ENCODE measurements at places on chromosomes 5 and 9.
A peak's percentile ranks its signal among the peaks of the same experiment; 100 is the strongest.

GRCh38 chr9:72542917-72543316, 21.5 kb downstream of the TMC1 start:
- DNase-seq = no peak

DNA sequence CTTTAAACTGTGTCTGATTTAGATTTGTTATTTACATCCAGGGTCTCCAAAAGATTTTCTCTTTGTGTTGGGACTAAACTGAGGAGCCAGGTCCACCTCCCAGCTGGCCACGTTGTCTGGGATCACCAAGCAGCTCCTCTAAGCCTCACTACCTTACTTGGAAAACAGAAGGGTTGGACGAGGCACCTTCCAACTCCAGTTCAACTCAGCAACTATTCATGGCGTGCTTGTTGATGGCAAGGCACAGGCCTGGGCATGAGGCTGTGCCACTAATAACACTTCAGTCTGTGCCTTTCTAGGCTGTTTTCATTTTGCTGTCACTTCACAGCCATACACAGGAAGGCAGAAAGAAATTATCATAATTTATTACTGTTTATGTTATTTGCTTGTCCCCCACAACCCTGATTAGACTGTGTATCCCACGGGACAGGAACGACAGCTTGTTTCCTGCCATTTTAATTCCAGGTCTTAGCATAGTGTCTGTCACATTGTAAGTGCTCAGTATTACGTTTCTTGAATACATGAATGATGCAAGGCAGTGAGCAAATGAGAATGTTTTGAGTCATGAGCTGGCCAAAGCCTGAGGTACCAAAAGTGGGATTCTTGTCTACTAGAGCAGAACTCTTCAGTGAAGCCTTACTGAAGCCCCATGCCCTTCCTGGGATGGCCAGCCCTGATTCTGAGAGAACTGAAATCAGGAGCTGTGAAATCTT, 125.8 kb downstream of the GALNT10 start:
- peak; percentile 33 for DNase-seq

DNA sequence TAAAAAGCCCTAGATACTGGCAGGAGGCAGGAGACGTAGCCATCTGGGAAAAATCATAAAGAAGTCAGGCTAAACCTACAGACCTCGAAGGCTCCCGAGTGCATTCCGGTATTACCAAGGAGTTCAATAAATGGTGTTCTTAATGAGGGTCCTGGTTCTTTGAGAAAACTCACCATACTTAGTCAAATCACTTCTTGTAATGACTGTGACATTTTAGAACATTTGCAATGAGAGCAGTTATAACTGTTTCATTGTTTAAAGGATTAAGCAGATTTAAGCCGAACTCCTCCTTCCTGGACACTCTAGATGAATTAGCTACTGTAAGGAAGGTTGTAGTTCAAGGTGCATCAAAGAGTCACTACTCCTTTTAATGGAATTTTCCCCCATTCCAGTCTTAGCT, 67.8 kb downstream of the EFNA5 start:
- peak; percentile 25 for DNase-seq

DNA sequence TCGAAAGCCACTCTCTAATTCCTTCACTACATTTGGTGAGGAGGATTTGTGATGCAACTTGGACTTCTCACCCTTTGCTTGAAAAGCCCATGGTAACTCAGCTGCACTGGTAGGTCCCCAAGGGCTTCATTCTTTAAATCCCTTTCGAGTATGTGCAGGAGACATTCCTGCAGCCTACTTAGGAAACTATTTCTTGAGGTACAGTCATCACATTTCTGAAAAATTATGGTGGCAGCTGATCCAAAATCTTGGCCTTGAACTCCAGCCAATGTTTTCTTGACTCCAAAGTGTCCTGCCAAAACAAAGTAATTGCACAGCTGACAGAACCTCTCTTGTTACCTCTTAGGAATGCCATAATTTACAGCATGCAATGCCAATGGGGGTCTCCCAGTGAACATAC, 99.7 kb downstream of the NPR3 start:
- no peak for DNase-seq

- no peak for DNase-seq
These were observed 48.9 kb upstream of the BOD1 start for GRCh38 chr5:173665326-173665725.

DNA sequence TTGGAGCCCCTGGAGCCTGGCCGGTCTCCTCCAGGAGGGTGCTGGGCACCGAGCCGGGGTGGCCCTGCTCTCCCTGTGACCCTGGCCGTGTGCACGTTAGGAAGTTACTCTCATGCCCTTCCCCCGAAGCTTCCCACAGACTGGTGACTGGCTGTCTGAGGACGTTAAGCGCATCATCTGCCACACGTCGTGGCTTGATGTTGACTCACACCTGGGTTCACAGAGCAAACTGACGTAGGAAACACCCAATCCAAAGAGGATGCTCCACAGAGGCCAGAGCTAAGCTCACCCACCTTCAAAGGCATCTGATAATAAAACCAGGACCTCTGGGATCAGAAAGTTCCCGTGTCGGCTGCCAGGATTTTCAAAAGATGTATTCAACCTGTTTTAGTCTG, 152.9 kb upstream of the PHYKPL start:
- DNase-seq = no peak

DNA sequence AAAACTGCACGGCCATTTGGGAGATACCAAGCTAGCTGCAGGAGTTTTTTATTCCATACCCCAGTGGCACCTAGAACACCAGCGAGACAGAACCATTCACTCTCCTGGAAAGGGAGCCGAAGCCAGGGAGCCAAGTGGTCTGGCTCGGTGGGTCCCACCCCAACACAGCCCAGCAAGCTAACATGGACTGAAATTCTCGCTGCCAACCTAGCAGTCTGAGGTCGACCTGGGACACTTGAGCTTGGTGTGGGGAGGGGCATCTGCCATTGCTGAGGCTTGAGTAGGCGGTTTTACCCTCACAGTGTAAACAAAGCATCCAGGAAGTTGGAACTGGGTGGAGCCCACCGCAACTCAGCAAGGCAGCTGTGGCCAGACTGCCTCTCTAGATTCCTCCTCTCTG, 108.9 kb upstream of the CHD1 start:
- DNase-seq = no peak

DNA sequence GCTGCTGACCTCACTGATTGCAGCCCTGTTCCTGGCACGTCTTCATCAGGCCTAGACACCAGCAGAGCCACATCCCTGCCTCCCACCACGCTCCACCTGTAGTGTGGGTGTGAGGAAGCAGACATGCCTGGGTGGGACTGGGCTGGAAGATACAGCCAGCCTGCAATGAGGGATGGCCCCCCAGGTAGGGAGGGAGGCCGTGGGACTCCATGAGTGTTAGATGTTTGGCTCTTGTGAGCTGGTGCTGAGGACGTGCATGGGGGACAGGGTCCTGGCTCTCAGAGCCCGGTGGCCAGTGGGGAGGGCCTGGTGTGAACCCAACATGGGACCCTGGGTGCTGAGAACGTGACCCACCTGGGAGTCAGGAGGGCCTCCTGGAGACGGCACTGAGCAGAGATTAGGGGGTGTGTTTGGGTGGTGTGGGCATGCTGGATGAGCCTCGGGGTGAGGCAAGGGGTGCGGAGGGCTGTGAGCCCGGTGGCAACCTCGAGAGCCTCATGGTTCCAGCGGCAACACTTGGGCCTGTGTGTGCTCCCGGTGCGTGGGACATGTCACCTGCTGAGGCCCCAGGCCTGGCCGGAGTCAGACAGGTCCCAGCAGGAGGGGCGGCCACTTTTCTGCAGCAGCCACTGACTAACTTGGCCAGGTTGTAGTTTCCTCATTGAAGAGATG, 87.6 kb downstream of the PHF2 start:
- DNase-seq = no peak

- DNase-seq = peak; percentile 46
These were observed 138.8 kb upstream of the RETREG1 start for GRCh38 chr5:16755641-16756040.

- no peak for DNase-seq
These were observed 25.3 kb upstream of the COL5A1 start for GRCh38 chr9:134616341-134616740.

GRCh38 chr9:69822116-69822750, 1.6 kb downstream of the CFAP95 start:
- DNase-seq = no peak

DNA sequence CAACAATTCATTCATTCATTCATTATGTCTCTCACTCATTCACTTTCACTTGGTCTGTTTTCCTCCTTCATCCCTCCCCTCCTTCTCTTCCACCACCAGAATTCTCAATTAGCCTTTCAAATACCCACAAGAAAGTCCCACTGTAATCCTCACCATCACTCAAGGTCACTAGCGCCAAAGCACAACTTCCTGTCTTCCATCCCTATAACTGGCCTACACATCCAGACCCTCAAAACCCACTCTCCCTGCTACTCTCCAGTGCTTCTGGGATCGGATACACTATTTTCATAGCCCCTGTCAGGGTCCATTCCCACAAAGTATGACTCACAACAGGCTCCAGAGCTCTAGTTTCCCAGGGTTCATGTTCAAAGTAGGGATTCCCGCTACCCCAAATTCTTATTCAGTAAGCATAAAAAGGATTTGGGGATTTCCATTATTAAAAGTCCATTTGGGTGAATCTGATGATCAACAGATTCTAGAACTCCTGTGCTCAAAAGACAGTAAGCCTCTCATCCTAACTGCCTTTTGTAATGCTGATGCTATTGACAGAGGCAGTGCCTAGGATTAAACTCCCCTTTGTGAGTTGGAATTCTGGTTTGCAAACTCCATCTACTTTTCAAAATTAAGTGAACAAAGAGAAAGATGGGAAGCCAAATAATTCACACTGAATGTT, 250.9 kb downstream of the SEMA5A start:
- DNase-seq = no peak

GRCh38 chr5:65068410-65068809, 299.7 kb downstream of the CWC27 start:
- DNase-seq = no peak

GRCh38 chr5:58090704-58091103, 369.2 kb downstream of the PLK2 start:
- no peak for DNase-seq

- DNase-seq = no peak
These were observed 15.3 kb upstream of the SAP30L start for GRCh38 chr5:154430466-154430865.

DNA sequence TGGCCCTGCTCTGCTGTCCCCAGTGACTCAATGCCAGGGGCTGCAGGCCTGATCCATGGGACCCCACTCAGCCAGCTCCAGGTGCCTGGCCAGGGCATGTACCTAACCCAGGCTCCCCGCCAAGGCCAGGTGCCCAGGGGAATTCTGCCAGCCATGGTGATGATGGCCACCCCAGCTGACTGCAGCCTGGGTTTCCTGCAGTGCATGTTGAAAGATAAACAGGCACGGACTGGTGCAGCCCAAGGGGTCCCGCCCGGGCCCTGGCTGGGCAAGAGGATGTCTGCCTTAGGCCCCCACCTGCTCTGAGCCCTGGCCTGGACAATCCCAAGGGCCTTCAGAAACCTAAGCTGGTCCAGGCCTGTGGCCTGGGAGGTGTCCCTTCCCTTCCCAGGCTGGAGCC, 1.2 kb downstream of the ABCA2 start:
- DNase-seq = no peak

- DNase-seq = no peak
These were observed 24.4 kb downstream of the SHC3 start for GRCh38 chr9:89154218-89154617.

DNA sequence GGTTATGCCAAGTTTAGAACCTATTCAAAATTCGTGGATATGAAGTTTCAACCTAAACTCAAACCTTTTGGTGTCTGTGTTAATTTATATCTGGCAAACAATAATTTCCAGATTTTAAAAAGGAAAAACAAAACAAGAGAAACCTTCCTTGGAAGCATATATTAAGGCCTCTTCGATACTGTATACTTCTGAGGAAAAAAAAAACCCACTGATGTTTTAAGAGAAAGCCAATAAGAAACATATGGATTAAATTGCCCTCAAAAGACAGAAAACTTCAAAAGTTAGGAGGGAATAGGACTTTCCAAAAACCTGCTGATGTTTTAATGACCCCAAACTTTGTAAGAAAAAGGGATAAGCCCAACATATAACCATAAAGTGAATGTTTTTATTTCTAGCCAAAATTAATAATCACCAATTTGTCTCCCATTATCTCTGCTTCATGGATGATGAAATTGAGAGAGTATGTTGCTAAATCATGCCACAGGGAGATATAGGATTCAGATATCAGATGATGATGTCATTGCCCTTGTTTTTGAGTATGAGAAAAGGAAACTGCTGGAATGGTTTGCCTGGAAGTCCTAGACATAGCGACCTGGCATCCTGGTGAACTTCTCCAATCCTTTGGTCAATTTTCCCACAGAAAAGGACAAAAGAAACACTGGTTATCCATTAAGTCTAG, 423.9 kb downstream of the DMRT2 start:
- DNase-seq = no peak

DNA sequence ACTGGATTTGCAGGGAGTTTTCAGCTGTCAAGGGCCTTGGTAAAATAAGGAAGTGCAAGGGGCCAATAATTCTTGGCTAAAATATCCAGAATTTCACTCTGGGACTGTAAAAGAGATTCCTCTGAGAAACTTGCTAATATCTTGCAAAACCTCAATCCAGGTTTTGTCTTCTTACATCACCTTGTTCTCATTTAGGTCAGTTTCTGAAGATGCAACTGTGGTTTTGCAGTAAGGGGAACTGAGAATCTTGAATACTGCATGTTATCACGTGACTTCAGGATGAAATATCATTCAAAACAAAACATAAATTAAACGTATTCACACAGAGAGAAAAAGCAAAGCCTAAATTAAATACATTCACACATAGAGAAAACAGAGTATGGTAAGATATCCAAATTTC, 35.0 kb upstream of the RIC1 start:
- DNase-seq = no peak

- no peak for DNase-seq
These were observed 2.6 kb downstream of the IL5 start for GRCh38 chr5:132540764-132541163.

- no peak for DNase-seq
These were observed 9.1 kb upstream of the PJA2 start for GRCh38 chr5:109418712-109419352.

DNA sequence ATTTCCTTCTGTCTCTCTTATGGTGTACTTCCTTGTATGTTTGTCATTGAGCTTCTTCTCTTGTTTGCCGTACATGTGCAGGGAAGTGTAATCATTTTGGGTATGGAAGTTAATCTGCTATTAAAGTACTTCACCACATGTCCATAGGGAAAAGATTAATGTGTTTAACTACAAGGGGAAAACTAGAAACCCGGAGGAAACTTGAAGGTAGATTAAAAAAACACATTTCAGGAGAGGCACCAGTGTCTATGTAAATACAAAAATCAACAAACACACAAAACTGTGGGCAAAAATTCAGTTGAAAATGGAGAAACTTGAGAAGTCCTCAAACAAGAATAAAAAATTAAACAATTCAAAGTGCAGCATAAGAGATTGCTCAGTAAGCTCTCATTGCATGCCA, 166.4 kb downstream of the PBX3 start:
- no peak for DNase-seq
